ENCODE measurements at places on chromosomes 2 and 18.

GRCh38 chr2:175156534-175156933 lies 11.5 kb downstream of the ATF2 start:
- no peak for DNase-seq

- no peak for DNase-seq
Observed at GRCh38 chr2:160582081-160582480, 88.5 kb upstream of the RBMS1 start.

- no peak for DNase-seq
Observed at GRCh38 chr2:5748946-5749345, 56.8 kb downstream of the SOX11 start.

DNA sequence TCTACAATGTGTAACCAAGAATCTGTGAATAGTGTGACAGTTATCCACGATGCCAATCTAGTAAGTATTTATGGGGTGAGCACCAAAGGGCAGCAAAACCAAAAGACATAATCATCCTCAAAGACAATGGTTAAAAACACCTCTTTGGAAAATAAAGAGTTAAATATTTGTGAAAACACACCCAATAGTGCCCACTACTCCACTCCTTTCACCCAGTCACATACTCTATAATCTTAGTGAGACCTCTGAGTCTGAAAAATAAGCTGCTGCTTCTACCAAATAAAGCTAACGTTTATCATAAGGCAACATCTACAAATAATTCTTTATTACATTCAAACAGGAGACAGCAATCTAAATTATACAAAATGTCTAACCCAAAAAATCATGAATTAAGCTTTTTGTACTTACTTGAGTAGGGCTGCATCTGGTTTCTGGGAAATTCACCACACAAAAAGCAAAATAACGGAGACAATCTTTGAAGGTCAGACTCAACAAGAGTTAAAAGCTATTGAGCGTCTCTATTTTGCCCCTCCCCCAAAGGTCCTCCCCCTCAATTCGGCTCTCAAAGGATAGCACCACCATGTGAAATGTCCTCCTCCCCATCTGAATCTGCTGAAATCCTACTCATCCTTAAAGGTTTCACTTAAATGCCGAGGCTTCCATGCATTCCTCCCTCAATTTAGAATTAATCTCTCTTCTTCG lies 2.0 kb downstream of the RAPH1 start:
- no peak for DNase-seq

DNA sequence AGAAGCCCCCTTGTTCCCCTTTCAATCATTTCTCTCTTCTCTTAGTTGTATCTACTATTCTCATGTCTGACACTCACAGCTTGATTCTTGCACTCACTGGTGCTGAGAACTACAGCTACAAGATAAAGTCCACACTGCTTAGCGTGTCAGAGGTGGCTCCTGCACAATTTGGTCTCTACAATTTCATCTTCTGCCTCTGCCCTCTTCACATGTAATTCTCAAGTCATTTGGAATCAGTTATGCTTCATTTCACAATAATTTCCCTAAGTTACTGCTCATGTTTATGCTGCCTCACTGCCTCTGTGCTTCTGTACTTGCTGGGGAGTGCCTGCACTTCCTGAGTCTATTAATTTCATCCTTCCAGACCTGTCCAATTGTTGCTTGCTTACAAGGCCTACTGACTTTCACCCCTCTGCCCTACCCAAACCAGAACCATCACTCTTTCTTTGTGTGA lies 11.6 kb upstream of the NAB1 start:
- no peak for DNase-seq

DNA sequence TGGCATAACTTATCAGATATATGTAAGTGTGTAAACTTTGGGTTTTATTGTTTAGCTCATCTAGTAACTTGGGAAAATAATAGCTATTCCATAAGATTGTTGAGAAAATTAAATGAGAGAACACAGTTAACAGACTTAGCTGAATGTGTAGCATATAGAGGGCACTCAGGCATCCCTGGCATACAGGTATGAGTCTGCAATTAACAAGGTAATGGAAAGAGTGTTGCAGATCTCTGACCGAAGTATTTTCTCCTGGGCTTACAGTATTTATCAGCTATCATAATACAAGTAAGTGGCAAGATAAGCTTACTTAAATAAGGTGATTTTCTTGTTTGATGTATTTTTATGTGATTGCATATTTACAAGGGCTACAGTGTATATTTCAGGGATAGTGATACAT lies 7.9 kb upstream of the COBLL1 start:
- no peak for DNase-seq

DNA sequence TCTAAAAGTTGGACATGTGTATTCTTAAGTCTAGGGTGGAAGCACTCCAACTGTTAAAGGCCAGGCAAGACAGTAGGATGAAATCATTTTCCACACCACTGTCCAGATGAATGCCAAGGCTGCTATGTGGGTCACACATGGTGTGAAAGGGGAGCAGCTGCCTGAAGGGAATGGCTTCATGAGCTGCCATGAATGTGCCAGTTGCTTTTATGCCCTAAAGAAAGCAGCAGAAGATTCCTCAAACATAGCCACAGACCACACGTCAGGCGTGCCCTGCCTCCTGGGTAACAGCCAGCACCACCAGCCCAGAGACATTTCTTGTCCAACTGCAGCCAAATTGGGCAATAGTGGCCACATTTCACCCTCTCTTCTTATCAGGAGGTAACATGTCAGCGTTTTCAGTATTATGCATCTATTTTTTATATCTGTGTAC lies 130.2 kb downstream of the MTCL1 start:
- DNase-seq, result no peak

- DNase-seq, result no peak
Observed at GRCh38 chr2:71667256-71668182, 214.2 kb downstream of the DYSF start.

- DNase-seq, result no peak
Observed at GRCh38 chr2:71547616-71548285, 94.4 kb downstream of the DYSF start.

DNA sequence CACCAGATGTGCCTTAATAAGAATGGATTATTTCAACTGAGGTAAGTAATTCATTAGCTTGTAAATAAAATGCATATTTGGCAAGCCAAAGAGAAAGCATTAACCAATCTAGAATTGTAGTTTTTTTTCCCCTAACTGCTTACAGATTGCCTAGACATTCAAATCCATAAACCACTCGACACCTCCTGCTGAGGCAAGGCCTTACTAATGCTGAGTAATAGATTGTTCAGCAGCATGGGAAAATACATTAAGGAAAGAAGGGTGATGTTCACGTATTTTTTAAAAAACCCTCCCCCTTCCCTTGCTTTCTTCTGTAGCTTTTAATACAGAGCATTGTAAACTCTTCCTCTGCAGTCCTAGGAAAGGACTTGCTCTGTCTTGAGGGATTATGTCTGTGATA lies 17.0 kb upstream of the LINC00305 start:
- DNase-seq, result no peak

- DNase-seq, result no peak
Observed at GRCh38 chr18:79856119-79857007, 58.6 kb downstream of the KCNG2 start.

DNA sequence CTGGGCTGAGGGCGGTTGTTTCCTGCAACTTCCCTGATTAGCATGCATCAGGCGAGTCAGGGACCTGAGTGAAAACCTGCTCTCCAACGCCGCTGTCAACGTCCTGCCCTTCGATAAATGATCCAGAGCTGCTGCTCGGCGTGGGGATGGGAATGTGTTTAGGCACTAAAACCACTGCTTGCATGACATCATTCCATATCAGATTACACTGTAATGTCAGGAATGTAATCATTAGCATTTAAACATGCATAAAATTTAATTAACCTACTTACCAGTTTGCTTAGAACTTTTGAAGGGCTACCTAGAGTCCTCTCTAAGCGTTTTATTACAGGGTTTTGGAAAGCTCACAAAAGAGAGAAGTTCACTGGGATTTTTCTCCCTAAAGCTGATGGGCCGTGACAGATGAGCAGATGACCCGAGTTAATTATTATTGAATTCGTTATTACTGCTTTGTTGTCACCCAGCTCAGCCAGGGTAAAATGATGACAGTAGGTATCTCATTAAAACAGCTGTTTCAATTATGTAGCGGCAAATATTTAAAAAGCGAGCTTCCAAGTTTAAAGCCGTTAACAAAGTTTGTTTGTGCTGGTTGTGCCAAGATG lies 685.6 kb upstream of the SALL3 start:
- DNase-seq, result no peak

DNA sequence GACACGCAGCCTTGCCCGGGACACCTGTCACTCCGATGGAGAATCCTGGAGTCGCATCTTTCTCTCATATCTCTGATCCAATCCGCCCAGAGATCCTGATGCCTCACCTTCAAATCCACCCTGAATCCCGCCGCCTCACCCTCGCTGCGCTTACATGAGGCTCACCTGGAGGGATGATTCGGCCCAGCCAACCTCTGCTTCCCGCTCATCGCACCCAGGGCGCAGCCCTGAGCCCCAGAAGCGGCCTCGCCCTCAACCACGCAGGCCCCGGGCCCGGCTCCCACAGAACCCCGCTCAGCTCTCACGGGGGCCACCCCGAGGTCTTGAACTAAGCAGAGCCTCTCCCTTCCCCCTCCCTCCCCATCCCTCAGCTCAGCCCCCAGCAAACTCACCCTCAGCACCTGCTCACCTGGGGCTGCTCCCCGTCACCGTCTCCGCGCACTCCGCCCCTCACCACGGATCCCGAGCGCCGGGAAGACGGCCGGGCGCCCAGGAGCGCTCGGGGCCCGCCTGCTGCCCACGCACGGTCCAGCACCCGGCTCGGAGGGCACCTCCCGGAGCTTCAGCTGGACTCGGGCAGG lies 160.0 kb downstream of the NDUFA10 start:
- DNase-seq, result no peak

DNA sequence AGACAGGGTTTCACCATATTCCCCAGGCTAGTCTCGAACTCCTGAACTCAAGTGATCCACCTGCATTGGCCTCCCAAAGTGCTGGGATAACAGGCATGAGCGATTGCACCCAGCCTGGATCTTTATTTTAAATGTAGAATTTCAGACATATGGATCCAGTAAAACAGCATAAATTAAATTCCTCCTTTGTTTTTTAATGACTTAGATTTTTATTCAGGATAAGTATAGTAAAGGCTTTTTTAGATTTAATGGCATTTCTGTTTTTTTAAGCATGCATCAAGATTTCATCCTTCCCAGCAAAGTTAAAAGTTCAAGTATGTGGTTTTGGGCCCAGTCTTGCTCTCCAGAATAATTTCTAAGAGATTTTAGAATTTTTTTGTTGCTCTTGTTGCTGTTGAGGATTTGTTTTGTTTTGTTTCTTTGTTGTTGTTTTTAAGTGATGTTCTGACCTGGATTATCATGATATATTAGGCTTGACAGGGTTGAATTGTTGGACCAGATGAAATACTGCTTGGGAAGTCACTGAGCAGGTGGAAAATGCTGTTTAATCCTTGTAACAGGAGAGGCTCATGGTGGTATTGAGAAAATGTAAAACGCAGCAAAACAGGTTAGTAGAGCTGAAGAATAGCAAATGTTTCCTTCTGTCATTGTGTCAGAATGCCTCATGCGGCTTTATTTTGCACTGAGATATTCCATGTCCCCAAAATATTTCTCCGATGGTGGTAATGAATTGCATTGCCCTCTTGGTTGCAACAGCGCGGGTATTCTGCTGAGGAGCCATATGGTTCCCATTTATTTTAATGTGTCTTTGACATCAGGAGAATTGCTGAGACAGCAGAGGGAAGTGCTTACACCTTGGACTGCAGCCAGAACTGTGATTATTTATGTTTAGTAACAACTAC lies 147.9 kb downstream of the GALNT3 start:
- no peak for DNase-seq

- DNase-seq, result no peak
Observed at GRCh38 chr2:83063933-83064332, 1395.1 kb downstream of the SUCLG1 start.

- DNase-seq, result no peak
Observed at GRCh38 chr18:72544092-72544886, at the start of gene CBLN2. Gene CBLN2, minus strand, starts transcription at chr18:72544342. Its CDS starts 2,182 bp downstream, at chr18:72542160.

DNA sequence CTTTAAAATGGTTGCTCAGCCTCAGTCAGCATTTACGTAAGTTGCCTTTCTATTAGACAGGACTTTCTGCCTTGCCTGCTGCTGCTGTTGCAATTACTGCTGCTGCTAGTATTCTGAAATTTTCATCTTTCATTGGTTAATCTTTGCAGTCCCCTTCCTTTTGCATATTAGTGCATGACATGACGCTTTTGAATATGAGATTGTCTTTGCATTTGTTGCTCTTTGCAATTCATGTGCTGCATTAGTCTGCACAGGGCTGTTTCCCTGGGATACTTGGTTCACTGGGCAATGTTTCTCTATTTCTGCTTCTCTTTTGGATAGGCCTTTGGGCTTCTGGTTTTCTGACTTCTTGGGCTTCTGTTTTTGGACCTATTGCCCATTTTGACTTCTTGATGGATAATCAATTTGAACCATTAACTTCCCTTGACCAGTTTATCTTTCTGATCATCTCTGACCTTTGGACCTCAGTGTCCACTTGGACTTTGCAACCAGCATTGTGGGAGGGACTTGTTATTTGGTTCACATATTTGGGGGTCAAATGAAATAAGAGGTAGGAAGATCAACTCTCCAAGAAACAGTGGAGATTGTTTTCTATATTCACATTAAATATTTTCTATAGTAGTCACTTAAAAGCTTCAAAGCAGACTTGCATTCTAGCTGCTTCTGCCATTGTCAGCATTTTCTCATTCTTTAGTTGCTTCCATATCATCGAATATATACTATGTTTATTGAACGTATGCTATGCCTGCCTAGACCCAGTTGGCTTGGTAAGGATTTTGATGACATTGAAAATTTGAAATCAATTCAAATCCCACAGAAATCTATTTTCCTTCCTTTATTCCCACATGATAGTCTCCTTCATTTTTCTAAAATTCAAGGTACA lies 12.5 kb upstream of the BUB1 start:
- no peak for DNase-seq

DNA sequence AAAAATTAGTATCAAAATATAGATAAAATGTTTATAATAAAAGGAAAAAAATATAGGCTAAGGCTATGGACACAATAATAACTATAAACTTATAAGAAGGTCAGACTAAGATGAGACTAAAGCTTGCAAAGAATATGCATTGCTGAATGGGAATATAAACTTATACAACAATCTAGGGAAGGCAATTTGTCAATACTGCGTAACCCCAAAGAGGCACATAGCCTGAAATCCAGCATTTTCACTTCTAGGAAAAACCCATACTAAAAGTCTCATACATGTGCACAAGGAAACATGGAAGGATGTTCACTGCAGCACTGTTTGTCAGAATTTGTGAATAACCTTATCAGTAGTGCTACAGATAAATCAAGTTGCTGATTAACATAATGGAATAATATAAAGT lies 45.5 kb downstream of the FANCL start:
- DNase-seq, result no peak

Measured in esophagus squamous epithelium (tissue), 5 donors.